ENCODE measurements at places on chromosomes 5 and 9.
A peak's percentile ranks its signal among the peaks of the same experiment; 100 is the strongest.

GRCh38 chr5:151772029-151772845, 483 bp downstream of the G3BP1 start:
- DNase-seq, result no peak

DNA sequence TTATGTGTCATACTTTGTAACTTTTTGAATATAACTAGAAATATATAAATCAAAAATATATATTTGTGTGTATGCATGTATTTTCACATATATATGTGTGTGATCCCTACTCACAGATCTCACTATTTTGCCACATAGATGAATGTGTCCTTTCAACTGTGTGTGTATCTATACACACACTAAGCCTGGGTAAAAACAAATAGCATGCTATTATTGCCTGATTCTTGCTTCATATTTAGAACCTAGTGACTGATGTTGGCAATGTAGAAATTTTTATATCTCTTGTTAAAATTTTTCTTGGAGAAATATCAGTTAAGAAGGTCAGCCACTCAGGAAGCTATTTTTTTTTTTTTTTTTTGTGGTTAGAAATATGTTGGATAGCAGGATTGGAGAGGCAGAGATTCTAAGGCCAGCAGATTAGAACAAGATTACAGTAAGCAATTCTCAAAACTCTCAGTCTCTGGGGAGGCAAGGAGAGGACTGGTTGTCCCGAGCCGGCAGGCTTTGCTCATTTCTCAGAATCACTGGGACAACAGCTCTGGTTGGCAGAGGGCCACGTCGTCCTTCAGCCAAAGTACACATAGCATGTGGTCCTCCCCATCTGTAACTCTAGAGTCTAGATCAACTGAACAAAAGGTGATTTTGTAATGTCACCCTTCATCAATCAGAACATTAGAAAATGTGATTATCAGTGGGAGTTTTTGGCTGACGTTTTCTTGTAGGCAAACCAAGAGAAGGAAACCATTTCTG, 19.7 kb downstream of the C6 start:
- DNase-seq, result peak; percentile 32

GRCh38 chr5:143796125-143796524, 15.8 kb upstream of the HMHB1 start:
- DNase-seq, result no peak

DNA sequence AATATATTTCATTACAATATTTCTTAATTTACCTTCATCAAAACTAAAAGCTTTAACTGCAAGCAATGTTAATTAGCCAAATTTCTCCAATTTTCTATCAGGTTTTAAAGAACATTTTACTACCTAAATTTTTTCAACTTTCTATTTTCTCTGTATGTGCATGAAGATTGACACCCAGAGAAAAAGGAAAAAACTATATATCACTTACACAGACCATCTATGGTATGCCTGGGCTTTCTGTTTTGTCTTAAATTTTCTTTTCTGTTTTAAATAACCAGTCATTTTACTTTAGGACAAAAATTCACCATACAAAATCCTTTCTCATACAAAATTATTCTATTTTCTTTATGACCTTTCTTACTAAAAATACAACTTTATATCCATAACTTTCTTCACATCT, 13.8 kb upstream of the IL7R start:
- no peak for DNase-seq

GRCh38 chr9:117325831-117326230, 89.0 kb downstream of the ASTN2 start:
- DNase-seq, result no peak

- DNase-seq, result no peak
Observed at GRCh38 chr5:96714951-96715451, 52.8 kb downstream of the CAST start.

DNA sequence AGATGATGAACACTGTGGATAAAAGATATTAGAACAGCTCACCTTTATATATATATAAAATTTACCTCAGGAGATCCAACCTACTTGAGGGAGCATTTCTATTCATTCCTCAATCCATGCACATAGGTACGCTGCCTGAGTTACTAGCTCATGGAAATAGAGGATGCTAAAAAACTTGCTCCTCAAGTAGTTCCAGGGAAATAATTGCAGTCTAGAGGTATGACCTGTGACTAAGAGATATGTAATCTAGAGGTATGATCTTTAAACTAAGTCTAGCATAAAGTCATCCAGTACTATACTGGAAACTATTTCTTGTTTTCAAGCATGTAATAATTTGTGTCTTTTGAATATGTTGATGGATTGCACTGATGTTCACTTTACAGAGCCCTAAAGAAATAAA, 471.2 kb downstream of the TAF11L14 start:
- no peak for DNase-seq

DNA sequence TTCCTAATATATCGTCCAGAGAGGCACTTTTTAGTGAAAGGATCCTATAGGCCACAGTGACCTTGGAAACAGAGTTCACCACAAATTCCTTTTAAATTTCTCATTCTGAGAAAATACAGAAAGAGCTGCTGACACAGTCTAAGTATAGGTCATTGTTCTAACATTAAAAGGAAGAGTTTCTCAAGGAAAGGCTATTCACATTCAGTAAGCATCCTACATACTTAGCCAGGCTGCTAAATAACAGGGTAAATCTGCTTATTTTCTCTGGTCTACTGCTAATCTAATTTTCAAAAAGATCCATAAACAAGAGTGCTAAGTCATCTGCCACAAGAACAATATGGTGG, 313.7 kb downstream of the PDE4D start:
- DNase-seq, result no peak

DNA sequence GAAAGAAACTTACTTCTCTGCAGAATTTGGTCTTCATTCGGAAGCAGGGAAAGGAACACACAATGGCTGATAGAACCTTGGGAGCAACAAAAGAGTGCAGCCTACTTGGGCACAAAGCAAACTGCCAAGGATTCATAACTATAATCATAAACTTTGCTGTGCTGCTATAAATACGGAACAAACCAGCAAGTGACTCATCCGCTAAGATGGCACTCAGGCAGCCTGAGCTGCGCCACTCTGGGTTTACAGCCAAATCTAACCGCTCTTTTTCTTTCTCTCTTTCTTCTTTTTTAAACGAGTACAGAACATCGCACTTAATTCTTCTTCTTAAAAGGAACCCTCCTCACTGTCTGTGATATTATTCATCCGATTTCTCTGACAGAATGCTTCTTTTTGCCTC, 81.1 kb downstream of the PTPN3 start:
- no peak for DNase-seq

GRCh38 chr9:127305838-127306226, 41.3 kb downstream of the GARNL3 start:
- no peak for DNase-seq

DNA sequence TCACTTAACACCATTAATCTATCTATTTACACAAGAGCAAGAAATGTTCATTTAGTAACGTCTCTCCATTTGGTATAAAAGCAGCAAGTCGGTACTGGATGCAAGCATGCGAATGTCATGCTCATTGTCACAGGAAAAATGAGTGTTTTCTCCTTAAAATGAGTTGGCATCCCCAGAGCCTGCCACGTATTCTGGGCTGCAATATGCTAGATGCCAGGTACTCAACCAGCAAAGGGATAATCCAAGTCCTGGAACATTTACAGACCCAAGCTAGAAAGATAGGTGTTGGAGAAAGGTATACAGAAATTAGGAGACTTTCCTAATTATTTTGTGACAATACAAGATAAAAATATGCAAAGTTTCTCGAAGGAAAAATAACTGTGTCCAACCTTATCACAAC, 217.5 kb downstream of the EBF1 start:
- no peak for DNase-seq

GRCh38 chr9:3989915-3990314, 310.0 kb downstream of the GLIS3 start:
- no peak for DNase-seq

GRCh38 chr9:97376902-97377301, 35.0 kb upstream of the TDRD7 start:
- no peak for DNase-seq

DNA sequence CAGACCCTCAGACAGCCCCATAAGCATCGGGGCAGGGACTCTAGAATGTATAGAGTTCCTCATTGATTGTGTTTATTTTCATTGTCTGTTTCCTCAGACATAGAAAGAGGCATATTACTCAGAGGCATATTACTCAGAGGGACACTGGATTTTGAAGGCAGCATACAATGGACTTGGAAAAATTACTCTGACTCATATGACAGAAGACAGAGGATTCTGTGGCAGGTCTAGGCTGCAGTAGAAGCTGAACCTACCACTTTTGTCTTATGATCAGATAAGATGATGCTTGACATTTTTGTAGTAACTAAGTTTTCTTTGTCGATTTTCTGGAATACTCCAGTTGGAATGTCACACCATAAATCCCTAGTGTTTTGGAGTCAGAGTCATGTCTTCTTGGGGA, 105.2 kb downstream of the ST8SIA4 start:
- no peak for DNase-seq

DNA sequence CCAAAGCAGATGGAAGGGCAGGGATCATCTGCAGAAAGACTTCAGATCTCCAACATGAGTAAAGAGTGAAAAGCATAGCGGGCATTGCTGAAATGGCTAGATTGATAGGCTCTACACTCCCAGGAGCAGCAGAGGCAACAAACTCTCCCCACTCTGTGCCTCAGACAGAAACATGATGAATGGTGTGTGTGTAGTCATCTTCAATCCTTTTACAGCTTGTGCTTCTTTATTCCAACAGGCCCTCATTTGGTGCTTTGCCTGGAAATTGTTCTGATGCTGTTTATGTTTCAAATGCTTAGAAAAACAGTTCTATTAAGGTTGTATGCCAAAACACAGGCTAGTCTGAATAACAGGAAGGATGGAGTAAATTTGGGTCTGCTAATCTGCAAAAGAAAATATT, 176.2 kb downstream of the DMRTA1 start:
- DNase-seq, result no peak

- DNase-seq, result no peak
Observed at GRCh38 chr5:119524485-119524884, 72.2 kb downstream of the HSD17B4 start.

GRCh38 chr5:74457876-74458275, 182.7 kb downstream of the ENC1 start:
- no peak for DNase-seq

DNA sequence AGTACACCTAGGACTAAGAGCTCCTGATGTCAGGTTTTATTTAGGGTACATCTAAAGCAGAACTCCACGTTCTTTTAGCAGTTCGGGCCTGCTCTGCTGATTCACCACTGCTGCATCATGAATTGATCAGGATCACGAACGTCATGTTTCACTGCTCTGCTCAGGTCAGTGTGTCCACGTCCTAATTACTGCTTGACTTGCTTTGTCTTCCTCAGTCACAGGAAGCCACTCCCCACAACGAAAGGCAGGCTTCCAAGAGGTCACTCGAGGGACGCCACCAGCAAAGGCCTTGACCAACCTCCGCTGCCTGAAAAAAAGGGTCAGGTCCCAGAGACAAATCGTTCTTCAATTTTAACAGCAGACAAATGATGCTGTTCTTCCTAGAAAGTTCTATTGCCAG, 40.3 kb downstream of the CTNND2 start:
- no peak for DNase-seq

- no peak for DNase-seq
Observed at GRCh38 chr5:172626031-172626581, 15.0 kb upstream of the NEURL1B start.

DNA sequence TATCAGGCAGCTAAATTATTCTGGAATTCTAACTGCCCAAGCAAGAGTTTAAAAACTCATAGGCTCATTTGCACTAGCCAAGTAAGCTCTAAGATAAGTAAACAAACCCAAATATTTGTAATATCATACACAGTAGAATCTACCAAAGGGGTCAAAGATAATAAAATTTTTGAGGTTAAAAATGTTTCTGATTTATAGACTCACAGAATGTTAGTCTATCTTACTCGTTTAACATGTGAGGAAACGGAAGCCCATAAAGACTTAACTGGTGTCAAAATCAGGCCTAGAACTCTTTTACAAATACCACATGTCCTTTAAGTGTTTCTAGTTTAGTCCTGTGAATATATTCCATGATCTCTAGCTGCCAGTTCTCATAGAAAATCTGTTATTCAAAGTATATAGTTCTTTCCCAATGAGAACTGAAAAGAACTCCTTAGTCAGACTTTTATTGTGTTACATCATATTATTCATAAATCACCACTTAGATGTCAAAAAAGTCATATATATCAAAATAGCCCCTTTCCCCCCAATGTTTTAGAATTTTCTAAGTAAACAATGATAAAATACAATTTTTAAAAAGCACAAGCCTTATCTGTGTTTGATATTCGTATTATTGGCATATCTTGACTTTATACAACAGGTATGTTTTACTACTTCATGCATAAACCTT, 13.9 kb downstream of the RAB14 start:
- DNase-seq, result no peak

GRCh38 chr5:162068412-162068811, 839 bp downstream of the GABRG2 start:
- no peak for DNase-seq

- peak; percentile 86 for DNase-seq
Observed at GRCh38 chr9:136539427-136540421, 6.1 kb downstream of the NOTCH1 start.

DNA sequence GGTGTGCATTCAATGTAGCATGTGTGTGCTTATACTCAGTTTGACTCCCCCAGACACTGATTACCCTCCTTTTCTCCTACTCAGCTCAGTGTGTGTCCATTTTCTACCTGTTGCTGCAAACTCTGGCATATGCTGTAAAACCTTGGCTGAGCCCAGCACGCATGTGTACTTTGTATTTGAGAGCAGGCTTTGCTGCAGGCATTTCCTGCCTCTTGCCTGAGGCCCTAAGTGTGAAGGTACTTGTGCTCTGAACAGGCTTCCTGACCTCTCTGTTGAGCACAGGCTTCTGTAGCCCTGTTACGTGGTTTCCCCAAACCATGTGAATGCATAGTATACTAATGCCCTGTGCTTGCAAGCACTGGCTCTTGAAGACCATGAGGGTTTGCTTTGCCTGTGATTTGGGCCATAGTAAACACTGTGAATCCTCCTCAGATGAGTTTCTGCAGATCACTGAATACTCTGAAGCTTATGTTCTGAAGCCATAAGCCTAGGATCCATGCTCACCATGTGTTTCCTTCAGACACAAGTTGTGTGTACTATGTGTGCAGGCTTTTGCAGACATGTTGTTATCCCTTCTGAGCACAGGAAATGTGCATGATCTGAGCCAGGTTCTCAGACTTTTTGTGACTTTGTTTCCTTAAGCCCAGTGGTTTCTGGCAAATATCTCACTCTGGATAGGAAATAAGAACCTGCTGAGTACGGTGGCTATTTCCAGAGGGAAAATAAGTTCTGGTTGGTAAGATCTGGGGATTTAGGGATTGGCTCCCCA, 124.9 kb upstream of the RUSC2 start:
- DNase-seq, result no peak

GRCh38 chr9:1057910-1058309, 7.8 kb downstream of the DMRT2 start:
- no peak for DNase-seq

DNA sequence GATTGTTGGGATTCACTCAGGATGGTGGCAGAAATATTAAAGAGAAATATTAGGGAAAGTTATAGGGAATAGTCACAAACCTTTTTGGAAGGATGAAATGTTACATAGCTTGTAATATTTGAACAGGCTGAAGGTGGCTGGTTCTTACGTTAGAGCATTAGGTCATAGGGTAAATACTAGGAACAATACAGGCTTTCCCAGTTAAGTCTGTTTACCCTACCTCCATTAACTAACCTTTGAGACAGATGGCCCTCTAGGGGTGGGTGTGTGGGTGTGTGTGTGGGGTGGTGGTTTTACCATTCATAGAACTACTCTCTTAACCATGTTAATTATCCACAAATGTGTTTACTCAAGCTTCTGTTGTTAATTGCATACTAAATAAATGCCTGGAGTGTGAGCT, 94.3 kb upstream of the STK32A start:
- DNase-seq, result no peak

- DNase-seq, result no peak
Observed at GRCh38 chr9:85451680-85452079, 290.1 kb downstream of the AGTPBP1 start.

Data from esophagus squamous epithelium (tissue), 5 donors.